ENCODE measurements at places on chromosomes 2 and 18. TPM values are rescaled to one million over a fixed set of nuclear protein-coding genes. Genes with fewer than 3 reads are reported as not detected.

The REG3A gene
- 3.7 TPM for total RNA-seq

The NABP1 gene
- total RNA-seq: 28.0 TPM

DNA sequence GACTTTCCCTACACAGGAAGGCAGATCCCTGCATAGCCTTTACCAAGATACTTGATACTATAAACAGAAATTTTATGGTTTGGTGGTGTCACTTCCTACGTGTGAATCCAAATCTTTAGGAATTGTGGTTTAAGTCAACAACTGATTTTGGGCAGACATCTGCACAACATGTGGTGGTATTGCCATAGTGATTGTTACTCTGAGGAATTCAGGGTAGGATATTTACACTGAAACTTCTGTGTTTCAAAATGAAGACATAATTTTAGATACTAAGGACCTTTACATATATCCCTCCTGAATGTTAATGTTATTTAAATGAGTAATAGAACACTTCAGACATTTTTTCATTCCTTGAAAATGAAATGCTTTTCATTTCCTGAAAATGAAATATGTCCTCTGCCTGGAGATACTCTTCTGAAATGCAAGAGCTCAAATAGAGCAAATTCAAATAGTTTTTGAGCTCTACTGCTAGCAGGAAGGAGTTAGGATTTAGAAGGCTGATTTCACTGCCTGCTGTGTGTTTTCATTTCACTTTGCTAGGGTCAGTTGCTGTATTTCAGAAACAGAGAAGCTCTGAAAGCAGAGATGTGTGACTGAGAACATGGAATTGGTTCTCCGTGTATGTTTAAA is 77.2 kb downstream of the MDH1 start:
- no peak for DNase-seq

The GPR155 gene
- 4.1 TPM for total RNA-seq

The DYSF gene
- total RNA-seq: 2.4 TPM

- DNase-seq: peak; percentile 80
Observed at GRCh38 chr18:48540251-48541025, 1.6 kb downstream of the CTIF start.

- no peak for DNase-seq
Observed at GRCh38 chr2:209878701-209879100, 107.1 kb downstream of the UNC80 start.

GRCh38 chr2:86186431-86186830 is 8.8 kb downstream of the IMMT start:
- DNase-seq: no peak

The GLB1L gene
- 4.5 TPM for total RNA-seq

The RAMP1 gene
- total RNA-seq: 24.8 TPM
